Stimulated activated CD8-positive, alpha-beta memory T cell treated with anti-CD3 and anti-CD28 coated beads, Interleukin-7, amount 100 ng/mL, for 24 hours (primary cell): ENCODE measurements at places on chromosomes 3 and 15.

DNA sequence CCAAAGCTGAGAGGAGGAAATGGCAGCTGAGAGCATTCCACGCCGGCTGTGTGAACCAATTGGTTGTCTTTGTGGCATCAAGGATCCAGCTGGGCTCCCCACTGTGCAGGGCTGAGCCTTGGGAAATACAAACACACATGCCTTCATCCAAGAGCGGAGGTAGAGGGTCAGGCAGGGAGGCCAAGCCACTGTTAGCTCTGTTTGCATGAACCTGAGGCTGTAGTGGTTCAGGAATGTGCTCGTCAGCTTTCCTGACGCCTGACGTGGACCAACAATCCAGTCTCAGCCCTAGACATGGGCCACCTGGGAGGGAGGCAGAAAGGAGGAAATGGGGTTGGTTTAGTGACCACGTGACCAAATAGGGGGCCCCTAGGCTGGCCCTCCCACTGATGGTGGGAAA lies 276.9 kb downstream of the TLE3 start:
- DNase-seq: no peak

GRCh38 chr3:34504775-34505174 lies 706.3 kb downstream of the PDCD6IP start:
- DNase-seq: no peak

- no peak for DNase-seq
Observed at GRCh38 chr3:14147617-14148016, 22.8 kb downstream of the TMEM43 start.

GRCh38 chr3:43001094-43001553 lies 22.0 kb downstream of the GASK1A start:
- DNase-seq: no peak

GRCh38 chr3:57841818-57842217 lies 85.7 kb downstream of the SLMAP start:
- DNase-seq: no peak
